T-helper 17 cell (primary cell): ENCODE measurements at places on chromosomes 16 and 17.

- no peak for DNase-seq
Observed at GRCh38 chr17:65166787-65167186, 29.6 kb downstream of the RGS9 start.

GRCh38 chr16:73864868-73865267 is 431.7 kb upstream of the PSMD7 start:
- no peak for DNase-seq

DNA sequence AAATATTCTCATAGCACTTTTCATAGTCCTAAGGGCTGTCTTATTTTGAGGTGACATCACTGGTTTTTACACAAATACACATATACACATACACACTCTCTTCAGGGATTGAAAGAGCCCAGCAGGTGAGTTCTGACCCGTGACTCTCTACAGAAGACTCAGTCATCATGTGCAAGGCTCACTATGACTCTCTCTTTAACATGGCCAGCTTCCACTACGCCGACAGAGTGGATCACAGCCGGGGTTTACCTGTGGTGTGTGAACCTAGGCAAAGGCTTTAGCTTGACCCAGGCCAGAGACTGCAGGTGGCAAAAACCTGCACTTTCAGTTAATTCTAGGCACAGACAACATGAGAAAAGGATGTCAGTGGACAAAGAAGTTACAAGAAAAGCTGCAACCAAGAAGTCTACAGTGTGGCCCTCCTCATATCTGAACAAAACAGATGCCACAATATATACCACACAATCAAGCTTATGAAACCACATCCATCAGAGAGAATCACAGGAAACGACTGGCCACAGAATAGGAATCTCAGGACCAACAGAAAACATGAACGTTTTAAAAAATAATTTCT is 56.5 kb downstream of the CYTH1 start:
- DNase-seq = no peak

DNA sequence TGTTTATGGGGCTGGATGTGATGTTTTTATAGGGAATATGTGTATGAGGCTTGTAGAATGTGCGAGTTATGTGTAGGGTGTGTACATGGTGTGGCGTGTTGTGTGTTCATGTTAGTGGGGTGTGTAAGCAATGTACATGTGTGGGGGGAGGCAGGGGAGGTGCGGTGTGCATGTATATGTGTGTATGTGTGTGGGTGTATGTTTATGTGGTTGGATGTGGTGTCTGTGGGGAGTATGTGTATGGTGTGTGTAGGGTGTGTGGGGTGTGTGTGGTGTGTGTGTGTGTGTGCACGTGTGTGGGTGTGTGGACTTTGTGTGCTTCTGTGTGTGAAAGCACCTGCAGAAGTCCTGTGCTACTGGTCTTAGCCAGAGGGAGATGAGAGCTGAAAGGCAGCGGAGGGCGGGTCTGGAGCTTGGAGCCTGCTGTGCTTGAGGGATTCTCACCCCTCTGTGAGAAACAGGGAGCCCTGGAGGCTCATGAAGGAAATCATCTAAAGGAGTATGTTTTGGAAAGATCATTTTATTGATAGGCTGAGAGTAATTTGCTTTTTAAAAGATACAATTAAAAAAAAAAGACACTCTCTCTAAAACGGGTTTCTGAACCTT is 222.7 kb downstream of the HS3ST4 start:
- DNase-seq = no peak

- DNase-seq = no peak
Observed at GRCh38 chr17:77770331-77771105, 188.0 kb upstream of the TNRC6C start.

DNA sequence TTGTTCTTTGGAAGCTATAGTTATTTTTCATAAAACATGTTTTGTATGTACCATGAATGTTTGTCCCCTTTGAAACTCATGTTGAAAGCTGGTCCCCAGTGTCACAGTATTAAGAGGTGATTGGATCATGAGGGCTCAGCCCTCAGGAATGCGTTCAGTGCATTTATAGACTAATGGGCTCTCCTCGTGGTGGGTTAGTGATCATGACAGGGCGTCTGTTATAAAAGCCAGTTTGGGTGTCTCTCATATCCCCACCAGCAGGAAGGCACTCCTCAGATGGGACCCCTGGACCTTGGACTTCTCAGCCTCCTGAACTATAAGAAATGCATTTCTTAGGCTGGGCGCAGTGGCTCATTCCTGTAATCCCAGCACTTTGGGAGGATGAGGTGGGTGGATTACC is 10.4 kb downstream of the BANP start:
- DNase-seq = no peak

DNA sequence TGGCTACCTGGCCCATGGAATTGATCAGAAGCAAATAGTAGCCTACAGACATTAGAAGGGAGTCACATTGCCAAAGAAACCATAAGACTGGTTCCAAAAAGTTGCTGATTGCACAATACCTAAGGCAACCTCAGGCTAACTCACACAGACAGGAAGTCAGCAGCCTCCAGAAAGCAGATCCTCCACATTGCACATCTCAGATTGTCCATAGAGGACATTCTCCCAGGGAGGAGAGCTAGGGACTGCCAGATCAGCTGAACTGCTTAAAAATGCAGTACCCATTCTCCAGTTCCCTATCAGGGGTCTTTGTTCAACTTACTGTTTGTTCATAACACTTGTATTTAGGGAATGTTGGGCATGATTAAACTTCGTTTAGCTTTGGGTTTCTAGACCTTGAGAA is 4.2 kb downstream of the CCL3 start:
- no peak for DNase-seq

GRCh38 chr16:74950511-74950910 is 34.4 kb downstream of the WDR59 start:
- DNase-seq = no peak

- no peak for DNase-seq
Observed at GRCh38 chr16:3022684-3023414, 893 bp downstream of the HCFC1R1 start.

DNA sequence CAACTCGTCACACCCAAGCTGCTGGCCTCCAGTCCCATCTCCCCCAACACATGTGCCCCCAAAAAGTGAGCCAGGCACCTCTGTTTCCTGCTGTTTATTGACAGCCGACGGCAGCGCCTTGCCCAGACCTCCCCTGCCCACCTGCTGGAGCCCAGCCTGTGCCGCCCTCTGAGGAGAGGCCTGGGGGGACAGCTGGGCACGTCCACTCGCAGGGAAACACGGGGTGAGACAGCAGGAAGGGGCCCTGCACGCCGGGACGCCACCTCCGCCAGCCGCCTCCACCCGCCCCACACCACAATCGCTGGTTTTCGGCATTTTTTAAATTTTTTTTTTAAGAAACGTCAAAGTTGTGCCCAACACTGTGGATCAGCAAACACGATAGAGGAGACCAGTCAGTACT is 19.3 kb downstream of the CASKIN1 start:
- DNase-seq = no peak

- DNase-seq = no peak
Observed at GRCh38 chr17:35774499-35774898, 13.8 kb downstream of the C17orf50 start.

DNA sequence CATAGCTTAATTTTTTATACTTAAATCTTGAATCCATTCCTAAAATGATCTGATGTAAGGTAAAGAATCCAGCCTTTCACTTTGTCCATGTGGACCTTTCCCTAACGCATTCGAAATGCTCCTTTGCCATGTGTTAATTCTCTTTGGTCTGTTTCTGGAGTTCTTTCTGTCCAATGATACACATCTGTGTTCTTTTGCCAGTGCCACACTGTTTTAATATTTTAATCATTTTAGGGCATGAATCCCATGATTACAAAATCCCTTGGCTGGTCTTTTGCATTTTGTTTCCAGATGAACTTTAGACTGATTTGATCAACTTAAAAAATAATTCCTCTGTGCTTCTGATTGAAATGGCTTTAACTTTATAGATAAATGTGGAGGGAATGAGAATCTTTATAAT is 74.1 kb downstream of the NTN1 start:
- no peak for DNase-seq
